GDM1 (cell line): ENCODE measurements at places on chromosomes 3 and 15.

DNA sequence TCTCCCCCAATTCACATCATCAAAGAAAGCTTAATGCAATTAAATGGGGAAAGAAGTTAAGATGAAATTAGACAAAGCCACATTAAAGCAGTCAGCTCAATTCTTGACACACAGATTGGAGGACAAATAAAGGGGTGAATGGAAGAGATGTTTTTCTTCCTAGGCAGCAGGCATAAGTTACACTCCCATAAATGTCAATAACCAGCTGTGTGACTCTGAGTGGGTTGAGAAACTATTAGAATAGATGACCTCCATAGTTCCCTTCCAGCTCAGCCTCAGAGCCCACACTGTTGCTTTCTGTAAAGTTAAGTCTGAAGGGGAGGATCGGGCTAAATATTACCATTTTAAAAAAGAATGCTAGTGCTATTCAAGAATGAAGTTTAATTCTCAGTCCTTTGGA is 71.0 kb downstream of the THBS1 start:
- DNase-seq = no peak

DNA sequence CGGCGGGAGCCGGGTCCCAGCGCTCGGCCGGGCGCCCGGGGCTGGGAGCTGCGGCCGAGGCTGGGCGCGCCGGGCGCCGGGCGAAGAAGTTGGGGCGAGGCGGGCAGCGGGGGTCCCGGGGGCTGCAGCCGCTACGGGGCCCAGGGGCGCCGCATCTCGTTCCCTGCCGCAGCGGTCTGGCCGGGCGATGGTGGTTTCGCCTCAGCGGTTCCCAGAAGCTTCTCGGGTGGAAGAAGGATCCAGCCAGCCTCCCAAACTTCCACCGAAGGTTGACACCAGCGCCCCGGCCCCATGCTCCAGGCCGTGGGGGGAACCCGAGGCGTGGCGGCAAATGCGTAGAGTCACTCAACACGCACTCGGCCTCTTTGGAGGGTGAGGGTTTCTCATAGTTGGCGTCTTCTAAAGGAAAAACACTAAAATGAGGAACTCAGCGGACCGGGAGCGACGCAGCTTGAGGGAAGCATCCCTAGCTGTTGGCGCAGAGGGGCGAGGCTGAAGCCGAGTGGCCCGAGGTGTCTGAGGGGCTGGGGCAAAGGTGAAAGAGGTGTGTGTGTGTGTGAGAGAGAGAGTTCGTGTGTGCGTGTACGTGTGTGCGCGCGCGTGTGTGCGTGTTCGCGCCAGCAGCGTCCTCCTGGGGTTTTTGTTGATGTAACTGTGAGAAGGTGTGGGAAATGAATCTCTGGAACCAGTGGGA is 940 bp downstream of the BOC start:
- DNase-seq = peak; percentile 18

GRCh38 chr15:89364741-89365450 is 30.3 kb upstream of the POLG start:
- no peak for DNase-seq

- no peak for DNase-seq
Measured at GRCh38 chr3:190435618-190436017, 14.1 kb downstream of the TMEM207 start.

DNA sequence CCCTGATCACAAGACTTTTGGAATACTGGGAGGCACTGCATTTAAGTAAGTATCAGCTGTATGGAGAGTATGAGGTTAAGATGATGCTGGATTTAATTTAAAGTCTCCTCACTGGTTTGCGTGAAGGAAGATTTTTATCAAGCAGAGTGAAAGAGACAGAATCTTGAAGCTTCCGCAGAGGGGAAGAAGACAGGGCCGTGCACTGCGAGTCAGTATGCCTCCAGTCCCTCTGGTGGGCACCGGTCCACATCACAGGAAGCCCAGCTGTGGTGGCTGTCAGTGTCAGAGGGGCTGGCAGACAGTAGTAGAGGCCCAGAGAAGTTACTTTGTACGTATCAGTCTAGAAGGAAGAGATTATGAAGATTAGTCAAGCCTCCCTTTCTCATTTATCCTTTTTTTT is 379.0 kb upstream of the TPRG1 start:
- DNase-seq = no peak

GRCh38 chr15:67307156-67307555 is 52.6 kb downstream of the IQCH start:
- no peak for DNase-seq

- DNase-seq = no peak
Measured at GRCh38 chr3:453106-453505, 256.5 kb downstream of the CHL1 start.

- no peak for DNase-seq
Measured at GRCh38 chr15:83289160-83289559, 4.7 kb upstream of the BNC1 start.

DNA sequence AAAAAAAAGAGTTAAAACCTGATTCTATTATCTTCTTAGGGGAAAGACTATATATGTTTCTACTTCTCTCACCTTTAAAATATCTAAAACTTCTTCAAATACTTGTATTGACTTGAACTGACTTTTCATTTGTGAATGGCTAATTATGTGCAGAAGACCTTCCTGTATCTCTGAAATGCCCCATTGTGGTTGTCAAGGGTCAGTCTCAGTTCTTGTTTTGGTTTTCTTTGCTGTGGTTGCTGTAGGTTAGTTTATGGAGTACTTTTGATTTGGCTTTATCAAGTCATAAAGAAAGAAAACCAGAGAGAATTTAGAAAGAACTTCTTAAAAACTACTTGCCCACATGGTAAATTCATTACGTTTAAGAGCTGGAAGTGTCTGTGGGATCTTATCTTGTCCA is 345.3 kb upstream of the POU1F1 start:
- no peak for DNase-seq

GRCh38 chr3:122112754-122113153 is 57.6 kb downstream of the CD86 start:
- DNase-seq = no peak

- DNase-seq = no peak
Measured at GRCh38 chr3:127714866-127715265, 42.1 kb downstream of the ABTB1 start.

DNA sequence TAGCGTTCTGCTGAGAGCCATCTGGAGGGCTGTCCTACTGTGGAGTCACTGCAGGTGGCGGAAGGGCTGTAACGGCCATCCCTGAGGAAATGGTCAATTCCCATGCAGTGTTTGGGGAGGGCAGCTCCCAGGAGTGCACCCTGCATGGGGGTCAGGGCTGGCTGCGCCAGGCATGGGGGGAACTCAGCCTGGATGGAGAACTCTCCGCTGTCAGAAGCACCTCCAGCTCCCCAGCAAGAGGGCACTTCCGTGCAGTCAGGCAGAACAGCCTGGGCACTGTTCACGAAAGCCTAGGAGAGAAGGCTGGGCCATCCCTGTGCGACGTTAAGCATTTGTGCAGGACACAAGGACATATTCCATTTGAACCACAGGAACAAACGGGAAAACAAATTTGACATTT is 105.2 kb downstream of the LRIG1 start:
- DNase-seq = no peak

DNA sequence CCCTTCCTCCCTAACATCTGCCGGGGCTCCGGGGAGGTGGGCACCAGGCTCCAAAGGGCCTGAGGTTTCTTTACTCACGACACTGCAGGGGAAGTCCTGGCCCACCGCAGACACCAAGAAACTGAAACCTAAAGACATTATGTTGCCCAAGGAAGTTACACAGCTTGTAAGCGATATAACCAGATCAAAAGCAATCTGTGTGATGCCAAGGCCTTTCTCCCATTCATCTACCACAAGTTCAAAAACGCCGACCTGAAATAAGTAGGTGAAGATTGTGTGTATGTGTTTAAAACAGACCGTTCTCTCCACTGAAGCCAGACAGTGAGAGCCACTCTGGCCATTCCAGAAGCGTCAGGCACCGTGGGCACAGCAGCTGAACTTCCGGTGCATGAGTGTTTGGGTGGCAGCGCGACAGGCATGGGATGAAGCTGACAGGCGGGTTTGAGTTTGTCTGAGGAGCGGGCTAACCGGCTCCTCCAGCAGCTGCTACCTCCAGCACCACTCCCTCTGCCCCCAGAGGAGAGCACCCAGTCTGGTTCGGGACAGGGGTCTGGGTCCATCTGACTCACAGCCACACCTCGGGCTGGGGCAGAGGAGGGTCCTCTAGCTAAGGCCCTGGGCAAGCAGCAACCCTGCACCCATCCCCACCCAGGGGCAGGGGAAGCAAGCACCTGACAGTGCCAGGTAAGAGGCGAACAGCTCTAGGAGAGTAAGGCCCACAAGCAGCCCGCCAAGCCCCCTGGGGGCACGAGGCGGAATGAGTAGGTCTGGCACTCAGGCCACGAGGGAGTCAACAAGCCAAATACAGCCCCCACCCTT is 1.3 kb downstream of the TNK2 start:
- peak; percentile 28 for DNase-seq

GRCh38 chr3:45641756-45642155 is 47.2 kb downstream of the LIMD1 start:
- no peak for DNase-seq
